Inflammatory macrophage (primary cell): ENCODE measurements at places on chromosomes 2 and 18.
A peak's percentile ranks its signal among the peaks of the same experiment; 100 is the strongest.

DNA sequence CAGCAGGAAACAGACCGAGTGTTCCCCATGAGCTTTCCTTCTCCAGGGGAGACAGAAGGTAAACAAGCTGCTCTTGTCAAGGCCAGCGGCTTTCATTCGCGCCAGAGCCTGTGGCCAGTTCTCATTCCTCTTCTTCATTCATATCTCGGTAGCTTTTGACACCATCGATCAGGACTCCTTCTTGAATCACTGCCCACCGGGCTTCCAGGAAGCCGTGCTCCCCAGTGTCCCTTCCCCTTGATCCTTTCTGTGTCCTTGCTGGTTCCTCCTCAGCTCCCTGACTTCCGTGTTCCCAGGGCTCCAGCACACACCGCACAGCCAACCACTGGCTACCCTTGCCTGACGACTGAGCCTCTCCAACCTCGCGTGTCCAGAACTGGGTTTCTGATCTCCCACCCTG is 14.1 kb downstream of the SLC66A3 start:
- DNase-seq, result no peak

DNA sequence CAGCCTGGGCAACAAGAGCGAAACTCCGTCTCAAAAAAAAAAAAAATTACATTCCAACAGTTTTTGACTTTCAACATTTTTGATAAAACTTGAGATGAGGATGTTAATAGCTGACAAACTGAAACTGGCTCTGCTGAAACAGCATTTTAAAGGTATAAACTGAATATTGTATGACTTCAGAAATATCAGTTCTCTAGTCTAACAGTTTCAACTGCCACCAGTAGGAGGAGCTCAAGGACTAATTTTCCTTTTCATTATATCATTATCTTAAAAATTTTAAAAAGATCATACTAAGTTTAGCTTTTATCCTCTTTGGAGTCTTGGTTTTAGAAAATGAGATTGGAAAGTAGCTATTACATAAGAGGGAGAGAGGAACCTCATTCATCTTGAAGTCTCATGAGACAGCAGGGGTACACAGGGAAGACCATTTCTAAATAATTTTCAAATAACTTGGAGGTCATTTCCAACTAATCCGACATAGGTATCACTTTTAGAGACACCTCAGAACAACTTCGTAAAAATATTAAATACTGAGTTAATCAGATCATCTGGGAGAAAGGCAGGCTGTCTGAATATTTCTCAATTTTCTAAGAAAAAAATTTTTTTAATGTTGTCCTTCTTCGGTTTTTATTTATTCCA is 37.6 kb upstream of the MCM6 start:
- peak; percentile 76 for DNase-seq

DNA sequence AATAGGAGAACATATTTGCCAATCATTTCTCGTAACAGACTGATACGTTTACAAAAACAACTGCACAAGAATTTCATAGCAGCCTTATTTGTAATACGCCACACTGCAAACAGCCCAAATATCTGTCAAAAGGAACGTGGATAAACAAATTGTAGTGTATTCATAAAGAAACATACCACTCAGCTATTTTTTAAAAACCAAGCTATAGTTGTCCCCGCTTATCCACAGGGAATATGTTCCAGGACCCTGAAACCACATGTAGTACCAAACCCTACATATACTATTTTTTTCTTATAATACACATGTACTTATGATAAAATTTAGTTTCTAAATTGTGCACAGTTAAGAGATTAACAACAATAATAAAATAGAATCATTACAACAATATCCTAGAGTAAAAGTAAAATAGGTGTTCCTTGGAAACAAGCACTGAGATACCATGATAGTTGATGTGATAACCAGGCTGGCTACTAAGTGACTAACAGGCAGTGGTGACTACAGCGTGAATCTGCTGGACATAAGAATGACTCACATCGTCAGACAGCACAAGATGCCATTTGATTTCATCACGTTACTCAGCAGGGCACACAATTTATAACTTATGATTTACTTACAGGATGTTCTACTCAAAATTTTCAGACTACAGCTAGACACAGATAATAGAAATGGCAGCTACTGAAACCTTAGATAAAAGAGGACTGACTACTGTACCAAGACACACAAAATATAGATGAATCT is 367.4 kb downstream of the NCKAP5 start:
- no peak for DNase-seq

- no peak for DNase-seq
These were observed 50.4 kb upstream of the RAPH1 start for GRCh38 chr2:203585516-203585915.

DNA sequence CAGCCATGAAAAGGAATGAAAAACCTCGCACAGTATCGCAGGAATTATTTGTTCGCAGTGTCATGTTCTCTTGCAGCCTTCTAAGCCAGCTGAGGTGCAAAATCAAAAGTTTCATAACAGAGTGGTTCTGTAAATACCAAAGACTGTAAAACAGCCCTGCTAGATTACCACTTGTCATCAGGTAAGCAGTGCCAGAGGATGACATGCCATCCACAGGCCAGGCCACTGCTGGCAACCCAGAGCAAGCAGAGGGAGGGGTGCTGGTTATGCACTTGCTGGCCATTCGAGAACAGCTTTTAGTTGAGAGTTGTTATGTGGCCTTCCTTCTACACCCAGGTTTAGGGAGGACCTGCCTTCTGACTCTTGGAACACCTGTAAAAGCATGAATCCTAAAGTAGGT is 114.3 kb upstream of the MGAT5 start:
- DNase-seq, result no peak

DNA sequence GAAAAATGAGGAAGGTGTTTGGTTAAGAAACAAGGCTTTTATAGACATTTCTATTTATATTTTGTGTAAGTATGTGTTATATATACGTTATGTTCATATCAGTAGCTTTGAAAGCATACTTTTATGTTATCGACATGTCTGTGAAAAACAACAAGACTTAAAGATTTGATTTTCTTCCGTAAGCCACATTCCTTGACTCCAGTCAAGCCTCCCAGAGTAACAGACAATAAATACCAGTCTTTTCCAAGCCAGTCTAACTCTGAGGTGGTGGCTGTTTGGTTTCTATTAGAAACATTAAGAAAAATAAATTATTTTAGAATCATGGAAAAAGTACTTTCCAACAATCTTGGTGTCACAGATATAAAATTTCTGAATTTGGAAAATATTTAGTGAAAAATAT is 16.3 kb upstream of the ITGAV start:
- no peak for DNase-seq

- DNase-seq, result no peak
These were observed 78.0 kb downstream of the BCL2L11 start for GRCh38 chr2:111198701-111199100.

DNA sequence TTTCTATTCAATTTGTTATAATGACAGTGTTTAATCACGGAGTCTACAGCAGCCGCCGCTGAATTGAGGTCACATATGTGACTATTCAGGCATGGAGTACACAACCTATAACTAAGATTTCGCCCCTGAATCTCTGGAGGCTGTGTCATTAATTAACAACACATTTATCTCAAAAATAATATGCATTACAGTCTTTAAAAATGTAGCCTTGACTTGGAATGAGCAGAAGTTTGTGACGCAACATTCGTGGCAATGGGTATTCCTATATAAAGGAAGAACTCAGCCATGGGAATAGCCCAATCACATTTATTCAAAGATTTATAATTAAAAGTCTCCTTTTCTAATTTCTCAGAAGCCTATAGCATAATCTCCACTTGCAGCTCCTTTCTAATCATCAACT is 60.6 kb upstream of the LYPD1 start:
- DNase-seq, result no peak

GRCh38 chr2:109230941-109231420 is 102.0 kb downstream of the SH3RF3 start:
- peak; percentile 86 for DNase-seq

- peak; percentile 72 for DNase-seq
These were observed 59.9 kb downstream of the SUMO1 start for GRCh38 chr2:202178346-202178958.

GRCh38 chr2:211513446-211513845 is 957.0 kb downstream of the CPS1 start:
- DNase-seq, result no peak

DNA sequence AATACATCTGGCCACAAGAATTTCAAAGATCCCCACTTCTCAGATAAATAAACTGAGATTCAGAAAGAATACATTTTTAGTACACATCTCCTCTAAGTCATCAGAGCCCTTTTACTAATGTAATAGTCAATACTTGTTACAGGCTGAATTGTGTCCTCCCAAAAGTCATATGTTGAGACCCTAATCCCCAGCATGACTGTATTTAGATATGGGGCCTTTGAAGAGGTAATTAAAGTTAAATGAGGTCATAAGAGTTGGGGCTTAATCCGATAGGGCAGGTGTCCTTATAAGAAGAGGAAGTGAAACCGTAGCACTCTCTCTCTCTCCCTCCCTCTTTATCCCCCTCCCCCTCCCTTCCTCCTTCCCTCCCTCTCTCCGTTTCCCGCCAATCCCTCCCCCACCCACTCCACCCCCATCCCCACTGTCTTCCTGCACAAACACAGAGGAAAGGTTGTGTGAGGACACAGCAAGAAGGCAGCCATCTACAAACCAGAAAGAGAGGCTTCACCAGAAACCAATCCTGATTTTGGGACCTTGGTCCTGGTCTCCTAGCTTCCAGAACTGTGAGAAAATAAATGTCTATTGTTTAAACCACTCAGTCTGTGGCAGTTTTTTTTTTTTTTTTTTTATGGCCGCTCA is 66.6 kb upstream of the ZNF397 start:
- no peak for DNase-seq

DNA sequence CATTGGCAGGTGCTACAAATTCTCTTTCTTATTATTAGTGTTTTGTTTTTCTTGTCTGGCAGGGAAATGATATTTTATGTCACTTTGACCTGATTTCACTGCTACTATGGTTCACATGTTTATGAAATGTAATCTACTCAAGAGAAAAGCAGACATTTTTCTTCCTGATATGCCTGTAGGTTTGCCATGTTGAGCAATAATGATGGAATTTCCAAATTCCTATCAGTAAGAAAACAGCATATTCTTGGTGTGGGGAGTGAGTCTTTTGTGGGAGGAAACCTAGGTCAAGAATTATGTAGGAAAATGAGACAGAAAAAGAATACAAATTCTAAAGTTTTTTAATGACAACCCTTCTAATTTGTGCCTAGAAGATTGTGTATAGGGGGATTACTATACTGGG is 356.4 kb downstream of the SLC4A3 start:
- no peak for DNase-seq

DNA sequence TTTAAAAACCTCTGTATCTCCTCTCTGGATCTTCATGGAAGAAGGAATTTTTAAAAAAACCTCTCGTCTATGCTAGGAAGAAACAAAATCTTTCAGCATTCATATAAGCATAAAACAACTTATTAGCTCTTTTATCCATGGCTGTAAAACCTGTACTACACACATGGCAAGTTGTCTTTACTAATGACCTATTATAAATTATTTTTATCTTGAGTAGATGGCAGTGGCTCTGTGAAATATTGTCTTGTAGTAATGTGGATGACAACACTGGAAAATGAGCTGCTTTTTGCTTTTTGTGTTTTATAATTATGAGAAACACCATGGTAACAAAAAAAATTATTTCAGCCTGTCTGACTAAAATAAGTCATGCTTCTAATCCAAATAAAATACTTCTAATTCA is 18.9 kb downstream of the PHLPP1 start:
- no peak for DNase-seq

GRCh38 chr18:9328776-9329175 is 5.8 kb upstream of the TWSG1 start:
- no peak for DNase-seq

- peak; percentile 90 for DNase-seq
These were observed 26.7 kb upstream of the ACTR3 start for GRCh38 chr2:113863144-113863543.

- no peak for DNase-seq
These were observed 455.1 kb upstream of the DDX18 start for GRCh38 chr2:117359266-117359914.

- no peak for DNase-seq
These were observed 114.6 kb upstream of the ARHGAP28 start for GRCh38 chr18:6614952-6615351.

GRCh38 chr2:38030635-38031355 is 45.2 kb downstream of the CYP1B1 start:
- DNase-seq, result peak; percentile 60

- no peak for DNase-seq
These were observed 1.7 kb downstream of the CDK15 start for GRCh38 chr2:201808027-201808426.

DNA sequence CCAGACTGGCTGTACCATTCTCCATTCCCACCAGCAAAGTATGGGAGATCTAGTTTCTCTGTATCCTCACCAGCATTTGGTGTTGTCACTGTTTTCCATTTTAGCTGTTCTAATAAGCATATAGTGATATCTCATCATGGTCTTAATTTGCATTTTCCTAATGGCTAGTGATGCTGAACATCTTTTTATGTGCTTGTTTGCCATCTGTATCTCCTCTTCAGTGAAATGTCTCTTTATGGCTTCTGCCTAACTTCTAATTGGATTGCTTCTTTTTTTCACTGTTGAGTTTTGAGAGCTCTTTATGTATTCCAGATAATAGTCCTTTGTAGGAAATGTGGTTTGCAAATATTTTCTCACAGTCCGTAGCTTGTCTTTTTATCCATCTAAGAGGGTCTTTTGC is 18.9 kb upstream of the BIN1 start:
- no peak for DNase-seq

GRCh38 chr2:173058097-173058496 is 17.5 kb upstream of the MAP3K20 start:
- no peak for DNase-seq

GRCh38 chr2:157181234-157181633 is 76.3 kb upstream of the GALNT5 start:
- peak; percentile 55 for DNase-seq

- DNase-seq, result peak; percentile 89
These were observed 20.4 kb downstream of the MBP start for GRCh38 chr18:77111951-77112746.

DNA sequence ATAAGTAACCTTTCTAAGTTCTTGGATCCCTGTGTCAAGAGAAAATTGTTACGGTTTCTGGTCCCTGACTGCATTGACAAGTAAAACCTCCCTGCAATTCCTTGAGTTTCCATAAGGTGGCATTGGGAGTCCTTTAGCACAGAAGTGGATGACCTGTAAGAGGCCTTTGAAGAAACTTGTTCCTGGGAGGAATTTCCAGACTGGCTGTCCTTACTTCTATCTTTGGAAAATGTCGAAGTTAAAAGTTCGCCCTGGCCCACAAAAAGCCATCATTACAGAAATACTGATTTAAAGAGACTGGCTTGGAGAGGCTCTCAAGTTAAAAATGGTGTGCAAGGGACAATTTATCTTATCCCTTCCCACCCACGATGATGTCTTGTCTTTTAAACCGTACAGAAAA is 218.4 kb downstream of the CDH20 start:
- DNase-seq, result peak; percentile 67

GRCh38 chr2:9336576-9337314 is 86.6 kb downstream of the ITGB1BP1 start:
- no peak for DNase-seq

- DNase-seq, result no peak
These were observed 67.8 kb downstream of the CWC22 start for GRCh38 chr2:179939259-179939658.

- DNase-seq, result no peak
These were observed 14.7 kb downstream of the RALB start for GRCh38 chr2:120267348-120267747.

- no peak for DNase-seq
These were observed 139.8 kb upstream of the TANK start for GRCh38 chr2:161020437-161020836.
